ENCODE measurements at places on chromosomes 1 and 21.

DNA sequence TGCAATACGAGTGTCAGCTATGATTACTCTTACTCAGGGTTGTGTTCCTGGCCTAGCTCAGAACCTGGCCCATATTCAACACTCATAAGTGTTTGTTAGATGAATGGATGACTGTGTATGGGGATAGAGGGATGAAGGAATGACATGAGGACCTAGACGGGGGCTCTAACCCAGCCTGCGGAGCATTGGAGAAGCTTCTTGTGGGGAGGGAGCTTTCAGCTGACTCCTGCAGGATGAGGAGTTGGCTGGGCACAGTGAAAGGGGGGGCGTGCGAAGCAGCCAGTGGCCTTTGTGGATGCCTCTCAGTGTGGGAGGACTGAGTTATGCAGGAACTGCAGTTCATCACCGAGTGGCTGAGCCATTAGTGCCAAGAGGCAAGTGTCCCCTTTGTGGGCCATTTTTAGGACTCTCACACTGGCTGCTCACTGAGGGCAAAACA, 1.2 kb upstream of the EXTL1 start:
- DNase-seq, result no peak

GRCh38 chr1:11042065-11042464, 5.0 kb downstream of the MASP2 start:
- DNase-seq, result no peak

- DNase-seq, result no peak
These were observed 27.4 kb downstream of the ARHGEF16 start for GRCh38 chr1:3481836-3482375.

GRCh38 chr21:46150491-46151121, 4.8 kb downstream of the FTCD start:
- DNase-seq, result no peak

GRCh38 chr1:84379138-84379916, 19.0 kb upstream of the DNASE2B start:
- DNase-seq, result no peak

DNA sequence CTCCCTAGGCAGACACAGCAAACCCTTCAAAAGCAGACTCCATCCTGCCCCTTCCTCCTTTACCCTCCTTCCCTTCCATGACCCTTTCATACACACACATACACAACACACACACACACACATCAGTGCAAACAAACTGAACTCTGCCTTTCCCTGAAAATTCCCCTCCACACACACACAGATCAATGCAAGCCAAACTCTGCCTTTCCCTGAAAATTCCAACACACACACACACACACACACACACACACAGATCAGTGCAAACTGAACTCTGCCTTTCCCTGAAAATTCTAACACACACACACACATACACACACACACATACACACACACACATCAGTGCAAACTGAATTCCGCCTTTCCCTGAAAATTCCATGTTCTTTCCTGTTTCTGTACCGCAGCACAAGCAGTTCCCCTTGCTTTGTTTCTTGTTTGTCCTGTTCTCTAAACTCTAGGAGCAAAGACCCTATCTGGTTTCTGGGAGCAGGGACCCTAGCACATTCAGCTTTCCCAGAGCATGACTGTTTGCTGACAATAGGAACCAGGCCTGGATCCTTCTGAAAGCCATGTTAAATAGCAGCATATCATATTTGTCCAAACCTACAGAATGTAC, 91.0 kb downstream of the PTPN14 start:
- no peak for DNase-seq

- no peak for DNase-seq
These were observed 18.8 kb downstream of the AVPR1B start for GRCh38 chr1:206098242-206098919.

DNA sequence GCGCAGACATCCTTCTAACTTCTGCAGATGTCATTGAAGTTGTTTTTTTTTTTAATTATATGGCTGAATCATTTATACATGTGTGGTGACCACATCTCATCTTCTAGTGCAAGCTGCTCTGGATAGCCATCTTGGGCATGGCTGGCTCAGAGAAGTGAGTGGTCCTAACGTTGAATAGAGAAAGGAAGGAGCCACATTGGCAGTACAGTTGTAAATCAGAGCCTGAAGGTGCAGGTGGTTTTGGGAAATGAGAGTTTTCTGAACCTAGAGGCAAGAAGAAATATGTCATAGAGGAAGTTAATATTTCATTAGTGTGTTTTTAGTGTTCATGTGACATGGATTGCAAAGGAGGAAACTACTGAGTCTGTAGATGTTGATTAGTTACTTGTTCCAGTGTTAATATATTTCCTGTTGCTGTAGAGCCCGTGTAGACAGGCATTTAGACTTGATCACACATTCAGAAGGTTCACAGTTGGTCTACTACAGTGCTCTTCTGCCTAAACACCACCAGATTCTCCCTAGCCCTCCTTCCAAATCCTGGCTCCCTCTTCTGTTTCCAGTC, 163.7 kb downstream of the ROR1 start:
- DNase-seq, result no peak

GRCh38 chr21:38495242-38495641, 3.0 kb downstream of the ERG start:
- no peak for DNase-seq

DNA sequence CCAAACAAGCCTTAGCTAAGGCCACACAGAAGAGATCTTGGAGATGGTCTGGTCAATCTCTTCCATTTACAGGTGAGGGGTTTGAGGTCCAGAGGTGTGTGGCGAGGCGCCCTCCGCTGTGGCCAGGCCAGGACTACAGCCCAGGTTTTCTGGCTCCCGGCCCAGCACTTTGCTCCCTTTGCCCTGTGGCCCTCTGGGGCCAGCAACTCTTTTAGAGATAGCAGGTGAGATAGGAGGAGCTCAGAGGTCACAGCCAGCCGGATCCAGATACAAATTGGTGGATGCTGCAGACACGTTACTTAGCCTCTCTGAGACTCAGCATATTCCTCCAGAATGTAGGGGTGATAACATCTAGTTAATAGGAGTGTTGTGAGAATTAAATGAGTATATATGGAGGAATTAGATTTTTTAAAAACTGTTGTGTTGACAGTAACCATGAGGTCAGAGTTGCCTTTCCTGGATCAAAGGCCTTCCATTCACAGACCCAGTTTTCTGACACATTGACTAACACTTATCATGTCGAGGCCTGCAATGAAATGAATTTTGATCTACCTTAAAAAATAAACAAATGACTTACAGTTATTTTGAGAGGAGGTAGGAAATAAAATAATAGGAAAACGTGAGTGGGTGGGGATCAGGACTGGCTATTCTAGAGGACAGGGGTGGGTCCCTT, 16.6 kb downstream of the TEX35 start:
- DNase-seq, result no peak

DNA sequence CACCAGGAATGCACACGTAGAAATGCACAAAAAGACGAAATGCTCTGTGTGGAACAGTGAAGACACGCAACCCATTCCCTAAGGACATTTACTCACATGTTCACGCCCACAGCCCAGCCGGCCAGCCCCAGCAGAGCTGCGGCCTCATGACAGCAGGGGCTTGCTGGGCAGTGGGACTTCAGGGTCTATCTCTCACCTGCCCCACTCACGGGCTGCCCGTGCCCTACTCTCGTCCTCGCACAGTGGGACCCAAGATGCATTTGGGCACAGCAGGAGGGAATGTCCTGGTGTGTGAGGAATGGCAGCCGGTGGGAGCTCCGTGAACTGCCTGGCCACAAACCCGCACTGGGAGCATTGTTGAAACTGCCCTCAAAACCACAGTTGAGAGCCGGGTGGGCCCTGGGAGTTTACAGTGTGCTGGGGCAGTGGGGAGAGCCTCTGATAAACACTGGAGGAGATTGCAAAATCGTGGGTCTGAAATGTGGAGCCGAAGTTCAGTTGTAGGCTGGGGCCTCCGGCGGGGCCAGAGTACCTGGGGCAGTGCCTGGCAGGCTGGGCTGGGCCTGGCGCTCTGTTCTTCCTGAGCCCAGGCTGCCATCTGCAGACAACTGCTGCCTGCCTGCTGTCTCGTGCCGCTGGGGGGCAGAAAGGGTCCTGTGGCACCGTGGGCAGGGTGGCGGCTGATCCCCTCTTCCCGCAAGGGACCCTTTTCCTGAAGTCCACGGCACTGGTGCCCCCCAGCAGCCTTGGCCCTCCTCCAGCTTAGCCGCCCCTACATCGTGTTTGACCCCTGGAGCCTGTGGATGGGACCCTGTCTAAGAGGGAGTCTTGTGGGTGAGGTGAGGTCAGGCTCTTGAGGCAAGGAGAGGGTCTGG, 20.7 kb upstream of the POFUT2 start:
- no peak for DNase-seq

Data from NCI-H2107 (cell line).